ENCODE measurements at places on chromosomes 1 and 21.

DNA sequence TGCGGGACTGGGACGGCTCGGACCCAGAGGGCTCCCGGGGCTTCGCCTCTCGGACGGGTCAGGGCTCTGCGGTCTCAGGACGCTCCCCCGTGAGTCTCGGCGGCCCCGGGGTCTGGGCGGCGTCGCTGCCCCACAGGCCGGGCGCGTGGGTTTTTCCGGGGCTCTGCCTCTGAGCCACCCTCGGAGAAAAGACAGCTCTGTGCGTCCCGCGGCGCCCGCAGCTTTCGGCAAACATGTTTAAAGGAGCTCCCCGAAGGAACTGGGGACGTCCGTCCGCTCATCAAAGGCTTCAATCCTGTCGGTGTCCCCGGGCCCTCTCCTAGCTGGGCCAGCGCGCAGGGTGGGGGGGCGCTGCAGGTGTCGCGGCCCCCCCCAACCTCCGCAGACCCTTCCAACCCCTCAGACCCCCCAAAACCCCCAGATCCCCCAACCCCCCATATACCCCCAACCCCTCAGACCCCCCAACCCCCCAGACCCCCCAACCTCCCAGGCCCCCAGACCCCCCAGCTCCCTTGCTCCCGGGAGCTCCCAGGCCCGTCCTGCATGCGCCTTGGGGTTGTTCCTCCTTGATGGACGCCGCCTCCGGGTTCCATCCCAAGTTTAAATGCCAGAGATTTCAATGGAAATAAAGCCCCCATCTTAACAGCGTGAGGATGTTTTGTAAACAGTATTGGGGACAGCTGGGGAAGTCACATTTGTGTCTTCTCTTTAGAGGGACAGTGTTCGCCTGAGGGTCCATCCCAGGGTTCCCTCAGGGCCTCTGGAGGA lies 996 bp upstream of the C1orf159 start:
- DNase-seq = no peak

GRCh38 chr1:159664247-159664646 lies 50.1 kb downstream of the CRP start:
- no peak for DNase-seq

- DNase-seq = peak; percentile 64
Measured at GRCh38 chr1:86499987-86500593, 31.4 kb downstream of the CLCA1 start.

GRCh38 chr1:77906019-77906545 lies 17.7 kb downstream of the NEXN start:
- no peak for DNase-seq

DNA sequence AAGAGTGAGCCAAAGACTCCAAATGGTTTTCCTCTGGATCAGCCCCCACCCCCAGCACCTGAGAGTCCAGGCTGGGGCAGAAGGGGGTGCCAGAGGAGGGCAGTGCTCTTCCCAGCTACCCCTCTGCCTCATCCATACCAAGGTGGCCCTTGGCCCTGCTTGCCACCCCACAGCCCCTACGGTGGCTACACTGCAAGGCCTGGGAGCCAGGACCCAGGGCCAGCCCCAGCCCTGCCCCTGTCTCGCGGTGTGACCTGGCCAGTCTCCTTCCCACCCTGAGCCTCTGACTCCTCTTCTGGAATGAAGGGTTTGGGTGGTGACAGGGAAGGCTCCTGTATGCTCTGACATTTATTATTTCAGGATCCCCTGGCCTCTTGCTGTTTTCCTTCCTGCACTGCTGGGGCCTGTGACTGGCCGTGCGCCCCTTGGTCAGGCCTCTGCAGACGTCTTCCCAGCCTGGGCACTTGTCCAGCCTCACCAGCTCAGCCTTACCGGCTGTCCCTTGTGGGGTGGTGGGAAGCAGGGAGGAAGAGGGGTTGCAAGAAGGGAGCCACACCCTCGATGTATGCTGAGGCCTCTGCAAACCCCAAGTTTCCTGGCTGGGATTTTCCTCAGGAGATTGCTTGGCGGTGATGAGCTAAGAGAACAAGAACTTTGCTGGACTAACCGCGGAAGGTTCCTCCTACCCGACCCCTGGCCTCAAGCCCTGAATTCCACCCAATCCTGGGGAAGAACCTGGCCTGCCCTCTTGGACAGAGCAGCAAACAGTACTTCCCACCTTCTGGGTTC lies 13.5 kb downstream of the ASAP3 start:
- no peak for DNase-seq

GRCh38 chr1:200526709-200527612 lies 93.6 kb downstream of the KIF14 start:
- DNase-seq = no peak

GRCh38 chr21:46171585-46171984 lies 12.7 kb downstream of the SPATC1L start:
- no peak for DNase-seq

DNA sequence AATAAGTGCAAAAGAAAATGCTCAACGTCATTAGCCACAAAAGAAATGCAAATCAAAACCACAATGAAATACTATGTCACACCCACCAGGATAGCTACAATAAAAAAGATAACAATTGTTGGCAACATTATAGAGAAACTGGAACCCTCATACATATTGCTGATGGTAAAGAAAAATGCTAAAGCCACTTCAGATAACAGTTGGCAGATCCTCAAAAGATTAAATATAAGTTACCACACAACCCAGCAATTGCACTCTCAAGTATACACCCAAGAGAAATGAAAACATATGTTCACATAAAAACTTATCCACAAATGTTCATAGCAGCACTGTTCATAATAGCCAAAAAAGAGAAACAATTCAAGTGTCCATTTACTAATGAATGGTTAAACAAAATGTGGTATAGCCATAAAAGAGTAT lies 20.7 kb downstream of the TRIM33 start:
- no peak for DNase-seq

- DNase-seq = no peak
Measured at GRCh38 chr1:19339214-19339861, 27.2 kb downstream of the SLC66A1 start.

GRCh38 chr1:85479491-85479890 lies 14.5 kb upstream of the DDAH1 start:
- no peak for DNase-seq

GRCh38 chr21:16241016-16241415 lies 511.2 kb downstream of the USP25 start:
- DNase-seq = no peak

GRCh38 chr21:45570826-45571601 lies 28.8 kb upstream of the SLC19A1 start:
- DNase-seq = no peak

GRCh38 chr21:42007356-42007940 lies 2.7 kb downstream of the ZBTB21 start:
- DNase-seq = no peak

- peak; percentile 65 for DNase-seq
Measured at GRCh38 chr1:20493839-20494608, 8.0 kb upstream of the CAMK2N1 start.

GRCh38 chr1:172239901-172240300 lies 180.6 kb upstream of the C1orf105 start:
- no peak for DNase-seq

GRCh38 chr1:13899856-13900255 lies 199.9 kb downstream of the PRDM2 start:
- DNase-seq = no peak

GRCh38 chr1:31750858-31751510 lies 13.2 kb downstream of the ADGRB2 start:
- DNase-seq = no peak

- DNase-seq = no peak
Measured at GRCh38 chr1:109060707-109061106, 15.1 kb downstream of the TAF13 start.

- no peak for DNase-seq
Measured at GRCh38 chr1:241888232-241888631, 40.2 kb downstream of the EXO1 start.

DNA sequence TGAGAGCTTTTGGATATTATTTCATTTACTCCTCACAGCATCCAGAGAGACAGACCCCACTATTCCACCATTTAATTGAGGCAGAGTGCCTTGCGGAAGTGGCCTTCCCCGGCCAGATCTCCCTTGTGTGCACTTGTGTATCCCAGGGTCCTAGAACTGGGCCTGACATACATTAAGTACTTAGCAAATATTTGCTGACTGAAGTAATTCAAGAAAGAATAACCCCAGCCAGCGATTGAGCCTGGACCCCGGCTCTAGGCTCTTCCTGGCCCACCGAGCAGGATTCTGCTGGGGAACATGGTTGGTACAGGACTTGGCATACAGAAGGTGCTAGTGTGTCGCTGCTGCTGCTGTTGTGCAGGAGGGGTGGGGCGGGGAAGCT lies 8.4 kb downstream of the DMRTA2 start:
- no peak for DNase-seq

GRCh38 chr1:32361308-32361673 lies 994 bp downstream of the FAM229A start:
- no peak for DNase-seq

- DNase-seq = no peak
Measured at GRCh38 chr1:44695671-44696070, 21.2 kb downstream of the ARMH1 start.

GRCh38 chr1:25713961-25714360 lies 86.0 kb upstream of the SELENON start:
- DNase-seq = no peak

- DNase-seq = no peak
Measured at GRCh38 chr1:41025979-41026819, 4.7 kb upstream of the SLFNL1 start.

- DNase-seq = no peak
Measured at GRCh38 chr1:69585666-69586065, 17.9 kb downstream of the LRRC7 start.

DNA sequence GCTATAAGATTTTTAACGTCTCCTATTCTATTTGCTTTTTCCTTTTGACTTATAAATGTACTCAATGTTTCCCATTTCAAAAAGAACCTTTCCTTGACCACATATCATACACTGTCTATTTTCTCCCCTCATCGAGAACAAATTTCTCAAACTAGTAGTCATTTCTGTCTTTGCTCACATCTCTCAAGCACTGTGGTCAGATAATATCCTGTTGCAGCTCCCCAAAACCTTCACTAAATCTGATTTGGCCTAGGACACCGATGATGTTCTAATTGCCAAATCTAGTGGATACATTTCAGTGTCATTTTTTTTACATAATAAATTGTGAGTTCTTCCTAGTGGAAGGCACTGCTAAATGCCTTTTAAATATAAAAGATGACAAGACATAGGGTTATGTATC lies 19.4 kb downstream of the CXADR start:
- no peak for DNase-seq

DNA sequence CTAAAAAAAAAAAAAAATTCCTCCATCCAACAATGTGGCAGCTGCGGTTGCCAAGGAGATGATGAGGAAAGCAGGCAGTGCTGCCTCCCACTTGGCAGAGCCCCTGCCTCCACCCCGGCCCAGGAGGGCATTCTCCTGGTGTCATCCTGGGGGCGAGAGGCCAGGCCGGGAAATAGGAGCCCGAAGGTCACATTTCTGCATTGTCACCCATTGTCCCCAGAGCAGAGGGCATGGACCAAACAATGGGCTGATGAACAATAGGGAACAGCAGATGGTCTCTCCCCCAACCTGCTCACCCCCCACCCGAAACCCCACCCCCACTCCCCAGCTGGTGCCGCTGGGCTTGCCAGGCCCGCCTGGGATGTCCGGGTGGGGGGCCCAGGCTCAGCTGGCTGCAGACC lies 37.3 kb downstream of the CAMK2N1 start:
- DNase-seq = no peak

DNA sequence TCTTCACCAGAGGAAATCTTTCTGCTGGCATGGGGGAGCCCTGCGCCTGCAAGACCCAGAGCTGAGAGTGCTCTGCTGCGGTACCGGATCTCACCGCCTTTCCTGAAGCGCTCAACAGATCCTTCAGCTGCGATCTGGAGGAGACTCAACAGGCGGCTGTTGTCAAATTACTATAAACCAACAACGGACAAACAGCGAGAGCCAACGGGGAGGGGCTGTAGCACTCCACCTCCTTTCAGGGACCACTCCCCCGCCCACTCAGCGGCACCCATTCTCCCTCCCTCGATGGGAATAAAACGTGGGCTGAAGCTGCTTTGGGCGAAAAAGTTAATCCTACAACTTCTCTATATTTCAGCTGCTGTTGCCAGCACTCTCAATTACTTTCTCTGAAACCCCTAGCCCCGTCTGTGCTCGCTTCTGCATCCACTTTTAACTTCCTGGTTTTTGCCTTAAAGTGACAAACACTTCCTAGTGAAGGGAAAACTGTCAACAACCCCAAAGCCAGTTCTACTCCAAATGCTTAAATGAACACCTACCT lies at the start of gene FMO5:
Gene FMO5, minus strand, starts transcription at position 147 of the 538 bp plus-strand sequence. CDS start 310 bp downstream, outside the sequence.
- no peak for DNase-seq

DNA sequence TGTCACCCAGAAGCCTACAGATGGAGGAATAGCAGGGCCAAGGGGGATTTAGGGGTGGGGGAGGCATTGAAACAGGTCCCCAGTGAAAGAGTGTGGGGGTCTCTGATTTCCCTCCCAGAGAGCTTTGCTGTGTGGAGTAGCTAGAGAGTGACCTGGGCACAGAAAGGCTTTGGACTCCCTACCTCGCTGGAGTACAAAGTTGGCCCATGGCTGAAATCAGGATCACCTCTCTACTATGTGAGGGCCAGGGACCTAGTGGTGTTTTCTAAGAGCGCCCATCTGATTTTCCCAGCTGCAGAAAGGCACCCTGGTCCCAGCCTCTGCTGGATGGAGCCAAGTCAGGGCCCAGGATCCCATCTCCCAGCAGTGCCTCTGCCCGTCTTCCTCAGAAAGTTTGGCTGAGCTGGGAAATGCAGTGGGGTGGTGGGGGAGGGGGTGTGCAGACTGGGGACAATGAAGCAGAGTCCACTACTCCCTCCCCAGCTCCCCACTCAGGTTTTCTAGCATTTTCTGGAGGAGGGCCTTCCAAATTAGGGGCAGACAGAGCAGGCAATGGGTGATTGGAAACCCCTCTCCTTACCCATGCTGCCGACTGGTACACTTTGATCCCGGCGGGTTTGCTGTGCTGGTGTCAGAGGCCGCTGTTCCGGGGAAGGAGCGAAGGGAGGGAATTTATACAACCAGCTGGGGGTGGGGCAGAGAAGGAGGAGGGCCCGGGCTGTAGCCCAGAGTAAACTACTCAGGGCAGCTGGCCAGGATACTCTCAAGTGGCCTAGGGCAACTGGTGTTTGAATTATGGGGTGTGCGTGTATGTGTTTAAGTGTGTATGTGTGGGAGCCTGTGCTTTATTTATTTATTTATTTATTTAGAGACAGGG lies at the start of gene SELENBP1:
Gene SELENBP1, minus strand, starts transcription at position 648 of the 877 bp plus-strand sequence. Its CDS starts 64 bp downstream, at position 584.
- peak; percentile 95 for DNase-seq

DNA sequence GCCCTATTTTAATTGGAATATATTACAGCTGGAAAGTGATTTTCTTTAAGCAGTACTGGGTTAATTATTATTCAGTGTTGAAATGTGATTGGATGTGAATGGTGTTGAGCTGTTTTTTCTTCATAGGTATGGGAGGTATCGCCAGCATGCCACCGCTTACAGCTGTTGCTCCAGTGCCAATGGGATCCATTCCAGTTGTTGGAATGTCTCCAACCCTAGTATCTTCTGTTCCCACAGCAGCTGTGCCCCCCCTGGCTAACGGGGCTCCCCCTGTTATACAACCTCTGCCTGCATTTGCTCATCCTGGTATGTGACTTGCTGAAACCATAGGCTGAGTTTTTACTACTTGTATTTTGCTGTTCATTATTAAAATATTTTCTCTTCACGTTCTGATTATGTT lies 107.7 kb downstream of the ITSN1 start:
- DNase-seq = no peak

Data from SHP77 treated with DMSO at 0.1 percent for 48 hours (cell line).